ENCODE measurements at places on chromosomes 6 and 20.

- no peak for DNase-seq
These were observed 8.7 kb downstream of the SASH1 start for GRCh38 chr6:148351309-148351708.

DNA sequence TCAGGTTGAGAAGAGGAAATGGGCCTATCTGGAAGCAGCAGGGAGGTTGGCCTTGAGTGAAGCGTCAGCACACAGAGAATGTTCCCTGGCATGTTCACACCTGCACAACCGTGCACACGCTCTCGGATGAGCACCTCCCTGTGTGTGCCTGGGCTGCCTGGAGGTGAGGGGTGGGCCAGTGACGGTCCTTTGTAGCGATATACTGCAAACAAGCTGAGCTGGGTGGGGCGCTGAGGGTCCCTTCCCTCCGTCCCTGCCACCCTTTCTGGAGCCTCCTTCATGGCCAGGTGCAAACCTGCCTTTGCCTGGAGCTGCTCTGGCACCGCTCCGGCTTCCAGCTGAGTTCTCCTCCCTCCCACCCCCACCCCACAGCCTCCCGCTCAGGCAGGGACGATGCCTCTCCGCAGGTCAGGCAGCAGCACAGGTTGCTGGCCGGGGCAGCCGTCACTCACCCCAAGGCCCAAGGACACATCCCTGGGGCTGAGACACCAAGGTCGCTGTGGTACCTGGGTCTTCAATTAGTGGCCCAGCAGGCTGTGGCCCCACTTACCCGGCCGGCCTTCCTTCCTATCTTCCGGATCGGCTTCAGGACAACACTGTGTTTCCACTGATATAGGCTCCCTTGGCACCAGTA lies 111.6 kb downstream of the ERMARD start:
- DNase-seq, result no peak

DNA sequence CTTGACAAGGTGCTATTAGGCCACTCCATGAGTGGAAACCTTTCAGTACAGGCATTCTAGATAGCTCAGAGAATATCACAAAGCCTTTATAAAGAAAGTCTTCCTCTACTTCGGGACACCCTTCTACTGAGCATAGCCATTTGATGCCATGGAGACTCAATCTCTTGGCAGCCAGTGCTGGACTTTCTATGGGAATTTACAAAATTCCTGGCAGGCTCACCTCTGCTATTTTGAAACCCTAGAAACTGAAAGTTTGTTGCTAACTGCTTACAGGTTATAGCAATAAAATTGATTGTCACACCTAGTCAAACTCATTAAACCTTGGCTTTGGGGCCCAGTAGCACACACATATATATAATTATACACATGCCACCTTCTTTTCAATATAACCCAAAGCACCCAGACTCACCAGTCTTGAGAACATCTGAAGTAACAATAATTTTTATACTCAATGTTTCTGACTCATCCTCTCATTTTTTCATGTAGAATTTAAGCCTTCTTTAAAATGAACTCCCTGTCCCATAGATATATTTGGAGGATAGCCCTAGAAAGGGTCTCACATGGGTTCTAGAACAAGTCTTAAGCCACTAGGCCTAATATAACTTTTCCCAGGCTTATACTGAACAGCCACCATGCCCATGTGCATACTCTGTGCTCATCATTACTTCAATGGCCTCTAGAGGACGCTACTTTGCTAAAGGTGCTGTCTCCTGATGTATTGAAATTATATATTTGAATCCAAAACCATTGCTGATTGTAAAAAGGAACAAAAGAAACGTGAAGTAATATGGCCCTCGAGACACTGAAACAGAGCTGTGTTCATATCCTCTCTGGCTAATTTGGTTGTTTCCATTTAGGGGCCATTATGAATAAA lies 368.1 kb upstream of the MARCKS start:
- no peak for DNase-seq

DNA sequence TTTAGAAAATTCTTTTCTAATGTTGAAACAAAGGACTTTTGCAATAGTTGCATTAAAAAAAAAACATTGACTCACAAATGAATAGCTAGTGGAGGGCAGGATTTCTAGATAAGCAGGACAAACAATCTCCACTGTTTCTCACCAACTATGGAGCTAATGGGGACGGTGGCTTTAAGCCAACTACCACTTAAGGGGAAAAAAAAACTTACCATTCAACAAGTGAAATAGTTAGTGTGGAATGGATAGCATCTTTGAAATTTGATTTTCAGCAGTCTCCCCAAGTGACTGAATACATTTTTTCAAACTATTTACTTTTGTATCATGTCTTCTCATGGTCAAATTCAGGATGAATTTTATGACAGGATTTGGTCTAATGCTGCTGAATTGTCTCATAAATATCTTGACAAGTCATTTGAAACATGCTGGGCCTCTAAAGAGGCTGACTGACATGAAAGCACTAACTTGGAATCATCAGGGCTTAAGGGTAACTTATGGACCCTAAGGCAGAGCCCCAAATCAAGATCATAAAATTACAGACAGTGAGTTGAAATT lies 100.5 kb downstream of the EYA4 start:
- no peak for DNase-seq

GRCh38 chr20:5509803-5510202 lies 193.0 kb upstream of the PROKR2 start:
- DNase-seq, result no peak

GRCh38 chr6:97465877-97466561 lies 183.0 kb upstream of the MMS22L start:
- no peak for DNase-seq

DNA sequence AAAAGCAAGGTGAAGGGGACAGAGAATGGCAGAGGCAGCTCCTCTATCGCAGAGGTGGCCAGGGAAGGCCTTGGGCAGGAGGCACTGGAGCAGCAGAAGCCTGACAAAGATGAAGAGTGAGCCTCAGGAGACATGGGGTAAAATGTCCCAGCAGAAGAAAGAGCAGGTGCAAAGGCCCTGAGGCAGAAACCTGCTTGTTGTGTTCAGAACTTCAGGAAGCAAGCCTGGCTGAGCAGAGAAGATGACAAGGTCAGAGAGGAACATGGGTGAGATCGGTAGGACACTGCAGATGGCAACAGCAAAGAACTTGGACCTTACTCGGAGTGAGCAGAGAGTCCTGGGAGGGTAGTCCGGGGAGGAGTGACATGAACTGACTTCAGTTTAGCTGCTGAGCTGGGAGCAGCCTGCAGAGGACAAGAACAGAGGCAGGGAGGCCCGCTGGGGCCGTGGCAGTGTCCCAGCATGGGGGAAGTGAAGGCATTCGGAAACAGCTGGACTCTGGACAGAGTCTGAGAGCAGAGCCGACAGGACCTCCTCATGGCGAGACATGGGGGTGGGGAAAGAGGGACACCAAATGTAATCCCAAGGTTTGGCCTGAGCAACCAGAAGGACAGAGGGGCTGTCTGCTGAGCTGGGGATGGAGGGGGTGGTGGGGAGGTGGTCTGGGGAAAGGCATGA lies 106.3 kb downstream of the PREX1 start:
- DNase-seq, result no peak

DNA sequence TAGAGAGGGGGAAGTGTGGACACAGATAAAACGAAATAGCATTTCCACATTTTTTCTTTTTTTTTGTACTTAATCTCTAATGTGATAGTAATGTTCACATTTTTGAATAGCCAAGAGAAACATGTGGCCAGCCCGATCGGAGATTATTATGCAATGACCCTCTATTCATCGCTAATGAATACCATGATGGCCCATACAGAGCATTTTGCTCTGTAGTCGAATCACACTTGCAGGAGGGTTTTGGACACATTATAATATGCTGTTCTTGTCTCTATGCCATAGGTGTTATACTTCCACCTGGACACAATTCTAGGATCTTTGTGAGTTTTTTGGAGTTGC lies 60.1 kb downstream of the MTHFD1L start:
- DNase-seq, result no peak

- no peak for DNase-seq
These were observed 103.7 kb upstream of the TMEM170B start for GRCh38 chr6:11433860-11434259.

DNA sequence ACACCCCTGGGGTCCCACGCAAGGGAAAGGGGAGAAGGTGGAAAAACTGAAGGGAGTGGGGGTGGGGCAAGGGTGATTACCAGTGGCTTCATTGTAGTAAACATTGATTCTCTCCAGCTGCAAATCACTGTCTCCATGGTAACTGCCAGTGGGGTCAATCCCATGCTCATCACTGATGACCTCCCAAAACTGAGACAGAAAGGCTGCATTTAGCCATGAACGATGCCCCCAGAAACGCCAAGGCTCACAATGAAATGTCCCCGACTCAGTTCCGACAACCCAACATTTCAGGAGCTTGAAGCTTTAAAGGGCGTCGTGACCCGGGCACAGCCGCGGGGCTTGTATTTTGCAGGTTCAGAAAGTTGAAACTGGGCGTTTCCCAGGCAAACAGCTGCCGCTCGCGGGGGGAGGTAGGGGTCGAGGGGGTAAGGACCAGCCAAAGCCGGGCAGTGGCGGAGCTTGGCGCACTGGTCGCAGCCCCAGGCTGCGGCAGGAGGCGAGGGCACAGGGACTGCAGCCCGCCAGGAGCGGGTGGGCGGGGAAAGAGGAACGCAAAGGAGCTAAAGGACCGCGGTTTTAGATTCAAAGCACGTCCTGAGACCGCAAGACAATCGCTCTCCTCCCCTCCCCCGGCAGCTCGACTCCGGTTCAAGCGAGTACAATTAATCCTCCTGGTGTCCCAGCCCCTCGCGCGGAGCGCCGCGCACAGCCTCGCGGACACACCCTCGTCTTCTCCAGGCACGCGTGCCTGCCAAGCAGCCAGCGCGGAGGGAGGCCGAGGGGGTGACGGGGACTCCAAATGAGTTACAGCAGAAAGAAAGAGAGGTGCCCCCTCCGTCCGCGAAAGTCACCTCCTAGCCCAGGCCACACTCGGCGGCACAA lies 731 bp downstream of the TUBB2B start:
- no peak for DNase-seq

- DNase-seq, result no peak
These were observed 1.0 kb downstream of the TRERF1 start for GRCh38 chr6:42450477-42451332.

DNA sequence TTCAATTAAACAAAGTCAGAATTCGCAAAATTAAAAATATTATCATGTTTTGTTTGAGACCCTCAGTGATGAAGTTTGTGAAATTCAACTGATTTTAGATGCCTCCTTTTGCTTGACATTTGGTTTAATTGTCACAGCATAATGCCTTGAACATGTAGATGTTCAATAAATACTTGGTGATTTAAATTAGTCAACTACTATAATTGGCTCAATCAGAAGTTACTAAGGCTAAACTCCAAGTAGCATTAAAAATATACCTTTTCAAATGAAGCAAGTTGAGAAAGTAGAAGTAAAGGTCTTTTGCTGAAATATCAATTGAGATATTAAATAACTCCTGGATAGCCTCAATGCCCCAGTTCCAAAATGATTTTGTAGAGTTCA lies 145.8 kb upstream of the AKIRIN2 start:
- DNase-seq, result no peak

Data from CD4-positive, alpha-beta T cell treated with Interleukin-4 for 1 hour (primary cell).